ENCODE measurements at places on chromosomes 13 and 19.
A peak's percentile ranks its signal among the peaks of the same experiment; 100 is the strongest.

DNA sequence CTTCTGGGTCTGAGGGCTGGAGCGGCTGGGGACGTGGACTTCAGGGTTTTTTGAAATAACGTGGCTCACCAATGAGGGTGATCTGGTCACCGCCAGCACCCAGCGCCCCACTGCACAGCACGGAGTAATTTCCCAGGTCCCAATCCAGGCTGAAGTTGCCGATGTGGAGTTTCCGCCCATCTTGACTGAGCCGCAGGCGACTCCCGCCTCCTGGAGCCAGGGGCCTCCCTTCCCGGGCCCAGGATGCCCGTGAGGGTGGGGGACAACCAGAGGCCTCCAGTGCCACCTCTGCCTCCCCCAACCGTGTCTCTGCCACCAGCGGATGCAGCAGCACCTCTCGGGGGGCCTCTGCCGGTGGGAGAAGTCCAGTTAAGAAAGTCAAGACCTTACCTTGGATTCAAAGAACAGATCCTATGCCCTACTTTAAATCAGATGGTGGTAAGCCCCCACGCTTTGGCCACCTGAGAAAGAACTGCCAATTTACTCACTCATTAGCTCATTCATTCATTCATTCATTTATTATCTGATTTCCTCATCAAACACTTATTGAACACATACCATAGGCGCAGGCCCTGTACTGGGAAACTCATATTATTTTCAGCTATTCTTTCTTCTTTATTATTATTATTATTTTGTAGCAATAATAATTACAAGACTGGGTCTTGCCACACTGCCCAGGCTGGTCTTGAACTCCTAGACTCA, 3.9 kb downstream of the VSIG10L start:
- DNase-seq = no peak

- no peak for DNase-seq
Measured at GRCh38 chr19:35811317-35812219, 1.1 kb downstream of the PRODH2 start.

DNA sequence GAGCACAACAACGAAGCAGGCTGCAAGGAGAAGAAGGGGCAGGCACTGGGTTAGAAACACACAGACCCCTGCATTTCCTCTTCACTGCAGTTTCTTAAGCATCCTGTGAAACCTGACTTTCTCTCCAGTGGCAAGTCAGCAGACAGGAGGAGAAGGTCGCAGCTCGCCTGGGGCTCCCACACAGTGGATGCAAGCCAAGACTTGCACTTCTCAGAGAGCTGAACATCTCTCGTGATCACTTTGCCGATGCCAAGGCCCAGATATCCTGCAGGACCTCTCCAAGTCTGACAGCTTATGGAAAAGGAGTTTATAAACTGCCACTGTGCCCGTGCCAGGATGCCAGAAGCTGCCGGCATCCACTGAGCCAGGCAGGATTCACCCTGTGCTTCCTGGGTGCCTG, 18.4 kb downstream of the TMEM272 start:
- no peak for DNase-seq

- no peak for DNase-seq
Measured at GRCh38 chr13:85093808-85094207, 705.4 kb downstream of the SLITRK6 start.

GRCh38 chr19:27822336-27822735, 1390.6 kb downstream of the UQCRFS1 start:
- no peak for DNase-seq

GRCh38 chr13:33787051-33787591, 30.8 kb upstream of the RFC3 start:
- DNase-seq = no peak

DNA sequence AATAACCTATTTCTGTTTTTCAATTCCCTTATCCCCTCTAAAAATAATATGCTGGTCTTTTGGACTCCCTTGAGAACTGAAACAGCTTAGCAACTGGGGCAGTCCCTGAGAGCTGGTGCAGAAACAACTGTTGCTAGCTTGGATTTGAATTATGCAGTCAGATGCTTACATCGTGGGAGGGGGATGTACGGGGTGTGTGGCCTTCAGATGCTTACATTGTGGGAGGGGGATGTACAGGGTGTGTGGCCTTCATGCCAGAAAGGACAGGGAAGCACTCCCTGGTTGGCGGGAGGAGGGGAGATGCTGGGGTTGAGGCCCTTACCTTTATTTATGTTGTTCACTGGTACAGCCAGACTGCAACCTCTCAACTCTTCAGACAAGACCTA, 25.6 kb downstream of the LRCH1 start:
- no peak for DNase-seq

GRCh38 chr19:11421371-11422098, 2.4 kb upstream of the RGL3 start:
- DNase-seq = no peak

GRCh38 chr13:112968910-112969691, at the start of gene MCF2L:
Gene MCF2L, plus strand, starts transcription at chr13:112969214. Its CDS starts 166 bp downstream, at chr13:112969380.
- peak; percentile 51 for DNase-seq

DNA sequence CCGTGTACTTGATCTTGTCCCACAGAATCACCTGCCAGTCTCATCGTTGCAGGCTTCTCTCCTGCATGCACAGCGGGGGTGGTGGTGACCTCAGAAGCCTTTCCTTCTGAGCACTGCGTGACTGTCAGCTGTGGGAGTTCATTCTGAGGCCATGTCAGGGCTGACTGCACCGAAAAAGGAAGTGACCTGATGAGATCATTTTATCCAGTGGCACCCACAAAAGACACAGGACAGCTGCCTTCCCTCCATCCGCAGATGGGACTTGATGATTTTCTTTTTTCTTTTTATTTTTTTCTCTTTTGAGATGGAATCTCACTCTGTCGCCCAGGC, 89.7 kb downstream of the RAB20 start:
- peak; percentile 63 for DNase-seq

DNA sequence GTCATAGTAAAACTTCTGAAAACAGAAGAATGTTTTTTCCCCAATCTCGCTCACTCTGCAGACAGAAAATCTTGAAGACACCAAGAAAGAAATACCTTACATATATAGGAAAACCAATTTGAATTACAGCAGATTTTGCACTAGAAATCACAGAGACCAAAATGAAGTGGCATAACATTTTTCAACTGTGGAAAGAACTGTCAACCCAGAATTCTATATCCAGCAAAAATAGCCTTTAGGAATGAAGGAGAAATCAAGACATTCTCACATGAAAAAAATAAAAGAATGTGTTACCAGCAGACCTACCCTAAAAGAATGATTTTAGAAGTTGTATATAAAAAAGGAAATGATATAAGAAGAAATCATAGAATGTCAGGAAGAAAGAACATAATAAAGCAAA, 28.7 kb downstream of the CCDC122 start:
- peak; percentile 10 for DNase-seq

- DNase-seq = no peak
Measured at GRCh38 chr13:100534911-100535310, 53.7 kb downstream of the GGACT start.

DNA sequence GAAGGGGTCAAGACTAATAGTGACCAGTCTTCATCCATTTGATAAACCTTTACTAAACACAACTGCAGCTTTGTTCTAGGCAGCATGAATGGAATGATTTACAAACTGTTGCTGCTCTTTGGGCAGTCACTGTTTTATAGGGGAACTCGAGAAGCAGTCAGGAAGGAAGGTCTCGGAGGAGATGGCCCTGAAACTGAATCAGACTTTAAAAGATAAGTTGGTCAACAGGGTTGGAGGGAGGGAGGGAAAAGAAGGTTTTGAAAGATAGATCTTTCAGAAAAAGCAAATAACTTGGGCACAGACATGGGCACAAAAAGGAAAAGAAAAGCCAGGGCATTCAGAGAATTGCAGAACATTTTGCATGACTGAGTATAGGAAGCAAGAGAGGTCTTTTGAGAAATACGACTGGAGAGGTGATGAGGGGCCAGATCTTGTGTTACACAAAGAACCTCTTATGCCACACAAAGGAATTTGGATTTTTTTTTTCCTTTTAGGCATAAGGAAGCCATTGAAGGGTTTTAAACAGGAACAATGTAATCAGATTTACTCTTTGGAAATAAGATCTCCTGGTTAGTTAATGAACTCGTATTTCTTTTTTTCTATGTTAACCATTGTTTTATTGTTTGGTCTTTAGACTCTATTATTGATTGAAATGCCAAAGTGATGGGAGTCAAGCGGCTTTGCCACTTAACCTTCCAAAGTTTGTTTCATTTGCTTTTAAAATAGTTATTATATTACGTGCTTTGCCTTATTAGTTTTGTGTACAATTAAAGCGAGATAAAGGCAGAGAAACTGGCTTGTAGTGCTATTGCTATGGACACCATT, 37.5 kb upstream of the SACS start:
- DNase-seq = no peak

DNA sequence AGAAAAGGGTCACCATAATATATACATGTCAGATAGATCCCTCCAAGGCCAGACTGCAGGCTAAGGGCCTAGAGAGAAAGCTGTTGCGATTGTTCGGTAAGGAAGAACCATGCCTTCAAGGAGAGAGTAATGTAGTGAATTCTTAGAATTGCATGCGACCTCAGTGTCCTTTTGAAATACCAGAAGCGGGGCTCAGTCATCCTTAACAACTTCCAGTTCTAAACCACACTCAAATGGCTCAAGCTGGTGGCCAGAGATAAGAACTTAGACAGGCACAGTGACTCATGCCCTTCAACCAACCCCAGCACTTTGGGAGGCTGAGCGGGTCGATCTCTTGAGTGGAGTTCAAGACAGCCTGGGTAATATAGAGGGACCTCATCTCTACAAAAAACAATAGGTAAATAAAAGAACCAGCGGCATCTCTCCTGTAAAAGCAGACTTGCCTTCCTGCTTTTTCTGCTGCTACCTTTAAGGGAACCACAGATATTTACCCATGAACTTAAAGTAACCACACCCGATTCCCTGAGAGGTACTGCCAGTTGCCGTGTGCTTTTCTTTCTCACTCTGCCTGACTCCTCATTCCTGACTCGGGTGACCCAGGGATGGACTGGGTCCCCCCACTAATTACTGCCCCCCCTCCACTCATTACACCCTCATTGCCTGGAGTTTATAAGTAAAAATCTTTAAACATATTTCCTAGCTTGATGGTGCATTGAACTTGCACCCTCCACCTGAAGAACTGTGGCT, 15.4 kb upstream of the SIGLEC6 start:
- peak; percentile 94 for DNase-seq

DNA sequence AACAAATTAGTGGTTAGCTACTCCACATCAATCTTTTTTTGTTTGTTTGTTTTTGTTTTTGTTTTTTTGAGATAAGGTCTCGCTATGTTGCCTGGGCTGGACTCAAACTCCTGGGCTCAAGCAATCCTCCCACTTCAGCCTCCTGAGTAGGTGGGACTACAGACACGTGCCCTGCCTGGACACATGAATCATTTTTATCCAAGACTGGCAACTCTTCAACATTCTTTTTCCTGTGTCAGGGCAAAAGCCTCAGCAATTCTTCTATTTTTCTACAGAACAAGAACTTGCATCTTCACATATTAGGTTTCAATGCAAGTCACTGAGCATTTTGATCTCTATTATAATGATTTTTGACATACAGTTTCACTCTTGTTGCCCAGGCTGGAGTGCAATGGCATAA, 76.8 kb upstream of the LRCH1 start:
- DNase-seq = no peak

- DNase-seq = peak; percentile 78
Measured at GRCh38 chr13:26019881-26020870, 31.6 kb downstream of the SHISA2 start.

DNA sequence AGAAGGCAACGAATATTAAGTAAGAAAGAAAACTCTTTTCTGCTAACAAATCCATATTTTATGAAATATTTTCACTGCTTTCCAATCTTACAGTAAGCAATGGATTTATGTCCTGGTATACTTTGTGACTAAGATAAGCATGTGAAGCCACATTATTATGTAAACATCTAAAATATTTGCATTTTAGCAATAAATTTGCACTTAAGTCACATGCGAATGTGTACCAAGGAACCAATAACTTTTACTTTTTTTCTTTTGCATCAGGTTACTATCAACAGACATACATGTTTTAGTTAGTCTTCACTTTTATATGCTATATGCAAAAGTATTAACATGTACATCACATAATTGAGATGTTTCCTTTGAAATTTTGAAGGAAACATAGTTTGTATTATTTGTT, 536.7 kb downstream of the SLITRK6 start:
- no peak for DNase-seq

GRCh38 chr13:50910485-50910805, 854 bp downstream of the RNASEH2B start:
- peak; percentile 49 for DNase-seq

DNA sequence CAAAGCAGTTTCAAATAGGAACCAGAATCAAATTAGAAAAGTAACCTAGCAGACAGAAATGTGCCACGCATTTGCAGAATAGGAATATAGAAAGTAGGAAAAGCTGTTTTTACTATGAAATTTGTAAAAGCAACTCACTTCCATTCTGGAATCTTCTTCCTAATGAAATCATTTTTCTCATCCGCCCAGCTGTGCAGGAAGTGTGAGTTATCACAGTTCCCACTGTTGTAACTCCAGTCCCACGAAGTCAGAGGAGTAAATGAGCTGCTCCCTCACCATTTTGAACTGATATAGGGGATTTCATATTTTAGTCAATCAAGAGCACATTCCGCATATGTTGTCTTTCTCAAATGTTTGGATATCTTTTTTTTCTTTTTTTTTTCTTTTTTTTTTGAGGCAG, 230.8 kb downstream of the TBC1D4 start:
- DNase-seq = peak; percentile 18

- DNase-seq = peak; percentile 18
Measured at GRCh38 chr13:39350461-39350881, 252.5 kb downstream of the LHFPL6 start.

Measured in dermis blood vessel endothelial cell (primary cell).